ENCODE measurements at places on chromosomes 7 and 10.

DNA sequence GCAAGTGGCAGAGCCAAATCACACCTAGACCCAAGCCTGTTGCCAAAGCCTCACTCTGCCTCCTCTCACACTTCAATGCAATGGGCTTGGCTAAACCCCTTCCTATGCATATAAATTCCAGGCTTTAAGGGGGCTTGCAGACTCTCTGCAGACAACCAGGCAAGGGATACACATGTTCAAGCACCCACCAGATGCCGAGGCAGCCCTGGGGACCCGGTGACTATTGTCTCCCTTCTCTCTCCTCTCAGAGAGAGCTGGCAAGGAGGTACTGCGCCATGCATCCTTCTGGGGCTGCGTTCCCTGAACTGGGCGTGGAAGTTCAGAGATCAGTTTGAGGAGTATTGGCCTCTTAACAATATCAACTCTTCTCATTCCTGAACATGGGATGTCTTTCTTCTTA, 131.2 kb downstream of the ARHGAP22 start:
- no peak for DNase-seq

GRCh38 chr10:74558403-74558802, 268.0 kb upstream of the KAT6B start:
- no peak for DNase-seq

DNA sequence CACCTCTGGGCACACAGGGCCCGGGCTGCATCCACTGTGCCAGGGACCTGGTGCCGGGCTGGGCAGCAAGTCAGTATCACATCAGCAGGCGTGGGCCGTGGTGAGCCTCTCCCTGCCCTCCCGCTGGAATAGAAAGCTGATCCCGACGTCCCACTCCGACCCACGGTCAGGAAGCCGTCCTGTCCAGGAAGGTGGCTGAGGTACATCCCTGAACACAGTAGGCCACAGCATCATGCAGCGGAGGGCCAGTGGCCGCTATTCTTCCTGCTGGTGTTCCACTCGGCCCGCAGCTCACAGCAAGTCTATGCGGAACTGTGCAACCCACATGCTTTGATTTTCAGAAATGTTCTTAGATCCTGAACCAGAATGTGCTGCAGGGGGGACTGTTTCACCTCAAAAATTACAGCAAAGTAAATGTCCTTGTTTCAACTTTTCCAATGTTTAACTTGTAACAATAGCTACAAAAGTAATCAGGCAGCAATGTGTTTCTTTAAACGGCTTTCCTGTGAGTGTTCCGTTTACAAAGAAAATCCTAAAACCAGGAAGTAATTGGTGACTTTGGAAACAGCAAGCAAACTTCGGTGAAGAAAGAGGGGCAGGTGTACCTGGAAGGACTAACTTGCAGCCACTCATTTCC, 676 bp upstream of the GPR146 start:
- DNase-seq: no peak

- peak; percentile 17 for DNase-seq
Observed at GRCh38 chr7:157077986-157078644, 60.6 kb upstream of the UBE3C start.

GRCh38 chr10:96560966-96561887, 25.6 kb downstream of the TM9SF3 start:
- DNase-seq: no peak

- DNase-seq: peak; percentile 79
Observed at GRCh38 chr7:131604841-131605279, 48.4 kb upstream of the PODXL start.

- peak; percentile 12 for DNase-seq
Observed at GRCh38 chr7:38796626-38797501, 112.1 kb downstream of the VPS41 start.

DNA sequence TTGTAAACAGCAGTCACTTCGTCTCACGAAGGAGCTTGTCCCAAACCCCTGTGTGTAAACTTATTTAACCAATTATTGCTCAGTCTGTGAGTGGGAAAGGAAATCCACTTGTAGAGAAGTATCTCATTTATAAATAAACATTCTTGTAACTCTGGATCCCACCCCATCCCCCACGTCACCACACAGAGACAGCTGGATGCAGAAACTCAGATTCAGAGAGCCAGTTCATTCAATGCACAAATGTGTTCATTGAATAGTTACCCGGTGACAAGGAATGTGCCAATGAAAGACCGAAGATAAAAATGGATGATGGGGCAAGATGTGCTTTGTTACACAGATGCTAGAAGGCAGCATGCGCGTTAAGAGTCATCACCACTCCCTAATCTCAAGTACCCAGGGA, 8.3 kb upstream of the OCM start:
- DNase-seq: no peak

DNA sequence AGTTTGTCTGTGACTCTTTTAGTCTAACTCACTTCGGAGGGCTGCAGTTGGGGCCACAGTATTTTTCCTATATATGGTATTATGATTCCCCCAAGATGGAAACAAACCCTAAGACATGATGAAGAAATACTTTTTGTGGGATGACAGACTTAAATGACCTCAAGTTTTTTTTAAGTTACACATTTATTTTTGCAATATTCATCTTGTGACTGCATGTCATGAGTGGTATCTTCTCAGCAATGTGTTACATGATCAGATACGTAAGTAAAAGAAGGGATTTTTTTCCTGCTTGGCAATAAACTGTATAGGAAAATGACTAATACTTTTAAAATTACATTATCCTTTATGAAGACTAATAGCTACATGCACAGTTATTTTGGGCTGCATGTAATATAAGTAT, 57.8 kb downstream of the OR13A1 start:
- DNase-seq: no peak

GRCh38 chr7:105752671-105753275, 123.6 kb downstream of the ATXN7L1 start:
- no peak for DNase-seq

DNA sequence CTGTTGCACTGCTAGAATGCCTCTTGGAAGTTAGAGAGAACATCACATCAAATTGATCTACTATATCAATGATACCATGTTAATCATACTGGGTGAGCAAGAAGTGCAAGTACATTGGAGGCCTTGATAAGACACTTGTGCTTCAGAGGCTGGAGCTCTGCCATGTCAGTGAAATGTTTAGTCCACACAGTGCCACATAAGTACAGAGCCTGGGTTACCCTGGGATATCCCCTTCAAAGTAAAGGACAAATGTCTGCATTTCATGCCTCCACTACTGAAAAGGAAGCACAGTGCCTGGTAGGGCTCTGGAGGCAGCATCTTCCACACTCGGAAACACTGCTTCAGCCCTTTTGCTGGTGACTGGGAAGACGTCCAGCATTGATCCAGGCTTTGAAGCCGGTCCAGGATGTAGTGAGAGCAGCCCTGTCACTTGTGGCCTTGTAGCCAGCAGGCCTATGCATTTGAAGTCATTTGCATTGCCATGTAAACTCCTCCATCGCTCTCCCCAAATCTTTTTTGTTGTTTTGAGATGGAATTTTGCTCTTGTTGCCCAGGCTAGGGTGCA, 15.7 kb upstream of the STN1 start:
- no peak for DNase-seq

DNA sequence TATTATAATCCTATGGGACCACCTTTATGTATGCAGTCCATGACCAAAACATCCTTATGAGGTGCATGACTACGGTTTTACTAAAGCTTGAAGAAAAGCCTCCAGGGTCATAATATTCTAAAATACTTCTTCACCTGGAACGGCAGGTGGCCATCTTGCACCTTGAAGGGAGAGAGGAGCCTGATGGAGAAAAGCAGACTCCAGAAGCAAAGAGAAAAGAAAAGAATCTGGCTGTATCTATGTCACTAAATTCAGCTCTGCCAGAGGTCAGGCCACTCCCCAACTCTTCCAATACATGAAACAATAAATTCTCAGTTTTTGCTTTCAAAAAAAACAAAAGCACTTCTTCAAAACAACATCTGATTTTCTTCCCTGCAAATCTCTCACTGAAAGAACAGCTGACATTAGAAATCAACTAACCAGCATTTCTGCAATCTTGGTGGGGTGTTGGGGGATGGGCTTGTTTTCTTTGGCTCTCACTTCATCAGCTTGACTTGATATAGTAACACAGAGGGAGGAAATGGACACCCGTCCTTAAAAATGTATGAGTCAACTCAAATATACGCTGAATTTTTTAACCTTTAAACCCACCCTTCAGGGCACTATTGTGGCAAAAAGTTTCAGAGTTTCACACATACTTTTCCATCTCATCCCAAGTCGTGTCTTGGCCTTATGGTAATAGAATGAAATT, 21.7 kb downstream of the HIBADH start:
- peak; percentile 45 for DNase-seq

DNA sequence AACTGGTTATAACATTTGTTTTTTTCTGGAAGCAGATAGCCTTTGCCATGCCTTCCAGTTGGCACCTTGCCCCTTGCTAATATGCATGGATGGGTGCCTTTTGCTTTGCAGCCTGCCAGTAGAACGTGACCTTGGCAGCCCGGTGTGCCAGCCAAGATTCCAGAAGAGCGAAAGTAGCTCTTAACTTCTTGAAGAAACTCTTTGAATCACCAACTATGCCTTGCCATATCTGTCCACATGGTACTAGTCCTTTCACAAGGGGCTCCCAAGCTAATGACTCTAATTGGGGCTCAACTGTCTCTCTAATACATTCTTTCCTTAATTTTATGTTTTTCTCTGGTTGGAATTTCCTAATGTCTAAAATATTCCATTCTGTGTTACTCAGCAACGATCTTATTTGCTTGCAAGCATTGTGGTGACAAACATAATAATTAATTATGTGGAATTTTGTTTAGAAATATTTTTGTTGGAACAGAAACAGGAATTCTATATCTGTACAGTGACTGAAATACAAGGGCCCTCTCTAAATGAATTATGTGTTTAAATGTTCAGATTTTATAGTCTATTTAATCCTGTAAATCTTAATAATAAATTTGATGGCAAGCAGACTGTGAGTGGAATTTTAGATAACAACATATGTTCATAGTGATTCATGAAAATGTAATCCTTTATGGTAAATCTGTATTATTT, 45.8 kb downstream of the HDAC9 start:
- DNase-seq: peak; percentile 7

GRCh38 chr10:122184254-122184653, 86.8 kb upstream of the BTBD16 start:
- DNase-seq: no peak

GRCh38 chr10:114432566-114433093, 28.3 kb upstream of the AFAP1L2 start:
- no peak for DNase-seq

- DNase-seq: peak; percentile 78
Observed at GRCh38 chr10:110774069-110775019, 97.4 kb upstream of the PDCD4 start.

DNA sequence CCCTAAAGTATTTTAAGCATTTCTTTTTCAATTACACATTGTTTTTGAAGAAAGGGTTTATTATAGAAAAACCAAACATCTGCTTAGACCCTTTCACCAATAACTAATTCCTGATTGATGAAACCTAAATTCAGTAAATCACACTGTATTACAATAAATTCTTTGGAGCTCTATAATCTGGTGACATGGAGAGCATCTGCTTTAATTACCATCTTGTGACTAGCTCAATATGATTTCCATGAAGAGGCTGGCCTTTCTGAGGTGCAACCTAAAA, 9.7 kb downstream of the HYCC1 start:
- no peak for DNase-seq

DNA sequence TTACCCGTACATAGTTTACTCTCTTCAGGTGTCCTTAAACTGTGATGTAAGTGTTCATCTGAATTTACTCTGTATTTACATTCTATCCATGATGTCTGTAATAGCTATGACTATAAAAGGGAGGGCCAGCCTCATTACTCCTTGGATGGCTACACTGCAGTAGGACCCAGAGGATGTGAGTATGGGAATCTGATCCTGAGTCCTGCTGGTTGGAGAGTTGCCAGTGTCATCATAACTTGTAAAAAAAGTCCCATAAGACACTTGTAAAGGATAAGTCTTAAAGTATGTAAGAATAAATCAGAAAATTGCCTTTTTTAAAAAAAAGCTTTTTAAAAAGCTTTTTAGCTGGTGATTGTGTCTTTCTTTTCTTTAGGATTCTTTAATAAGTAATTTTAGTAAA, 95.4 kb downstream of the PPP1R9A start:
- DNase-seq: no peak

GRCh38 chr7:91557789-91558404, 293.7 kb downstream of the FZD1 start:
- DNase-seq: no peak

DNA sequence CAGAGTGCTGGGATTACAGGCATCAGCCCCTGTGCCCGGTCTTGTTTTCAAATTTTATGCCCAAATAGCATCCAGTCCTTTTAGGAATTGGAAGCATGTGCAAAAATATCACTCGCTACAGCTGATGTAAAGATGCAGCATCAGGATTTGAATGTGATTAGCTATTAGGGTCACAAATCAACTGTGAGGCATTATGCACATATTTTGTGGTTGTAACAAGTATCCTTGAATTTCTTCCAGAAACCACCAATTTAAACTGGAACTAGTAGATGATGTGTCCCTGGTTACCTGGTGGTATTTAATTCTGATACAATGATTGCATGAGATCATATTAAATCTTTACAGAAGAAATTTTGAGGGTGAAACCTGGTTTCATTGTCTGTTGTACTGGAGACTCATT, 41.0 kb upstream of the ITGA8 start:
- DNase-seq: no peak

DNA sequence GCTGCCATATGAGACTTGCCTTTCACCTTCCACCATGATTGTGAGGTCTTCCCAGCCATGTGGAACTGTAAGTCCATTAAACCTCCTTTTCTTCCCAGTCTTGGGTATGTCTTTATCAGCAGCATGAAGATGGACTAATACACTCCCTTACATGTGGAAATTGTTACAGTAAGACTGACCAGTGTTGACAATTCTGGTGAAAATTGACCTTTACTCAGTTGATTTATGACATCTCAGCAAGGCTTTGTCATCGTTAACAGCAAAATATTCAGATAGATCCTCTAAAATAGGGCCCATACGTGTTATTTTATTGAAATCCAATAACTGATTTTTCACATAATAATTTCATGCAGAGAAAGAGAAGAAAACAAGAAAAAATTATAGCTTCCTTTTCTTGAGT, 377.9 kb upstream of the SEMA3C start:
- DNase-seq: no peak

- DNase-seq: no peak
Observed at GRCh38 chr7:110724811-110725210, 366.1 kb upstream of the LRRN3 start.

GRCh38 chr7:36366005-36366717, 23.5 kb upstream of the ANLN start:
- DNase-seq: no peak

DNA sequence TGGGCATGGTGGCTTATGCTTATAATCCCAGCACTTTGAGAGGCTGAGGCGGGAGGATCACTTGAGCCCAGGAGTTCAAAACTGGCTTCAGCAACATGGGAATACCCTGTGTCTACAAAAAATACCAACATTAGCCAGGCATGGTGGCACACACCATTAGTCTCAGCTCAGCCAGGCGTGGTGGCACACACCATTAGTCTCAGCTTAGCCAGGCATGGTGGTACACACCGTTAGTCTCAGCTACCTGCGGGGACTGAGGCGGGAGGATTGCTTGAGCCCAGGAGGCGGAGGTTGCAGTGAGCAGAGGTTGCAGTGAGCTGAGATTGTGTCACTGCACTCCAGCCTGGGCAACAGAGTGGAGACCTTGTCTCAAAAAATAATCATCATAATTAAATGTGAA, 9.0 kb downstream of the LRRC27 start:
- no peak for DNase-seq

Measured in hepatic stellate cell (primary cell).